ENCODE measurements at places on chromosomes 1 and 21.

- no peak for DNase-seq
Observed at GRCh38 chr1:66553846-66554245, 19.9 kb downstream of the SGIP1 start.

GRCh38 chr1:54111624-54112023 lies 41.2 kb downstream of the CDCP2 start:
- no peak for DNase-seq

- DNase-seq: no peak
Observed at GRCh38 chr1:111618961-111619634, 491 bp upstream of the RAP1A start.

GRCh38 chr1:244183037-244183436 lies 132.0 kb downstream of the ZBTB18 start:
- no peak for DNase-seq

GRCh38 chr1:29029667-29030066 lies 94.0 kb downstream of the TMEM200B start:
- no peak for DNase-seq

GRCh38 chr1:147612366-147612765 lies 58.0 kb downstream of the ACP6 start:
- no peak for DNase-seq

DNA sequence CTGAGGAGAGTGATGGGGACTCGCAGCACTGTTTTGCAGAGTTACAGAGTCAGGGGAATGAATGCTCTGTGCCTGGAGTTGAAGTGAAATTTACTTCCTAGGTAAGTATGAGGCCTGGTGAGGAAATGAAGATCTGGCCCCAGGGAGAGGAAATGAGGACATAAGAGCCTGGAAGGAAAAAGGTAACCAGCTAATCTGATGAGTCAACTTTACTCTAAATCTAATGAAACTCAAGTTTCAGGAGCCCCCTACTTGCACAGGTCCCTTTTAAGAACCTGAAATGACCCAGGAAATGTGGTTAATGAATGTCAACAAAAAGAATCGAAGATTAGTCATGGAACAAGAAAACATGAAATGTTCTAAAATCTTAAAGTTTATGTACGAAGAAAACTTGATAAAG lies 599.0 kb downstream of the AGBL4 start:
- no peak for DNase-seq

All from KG1 (cell line).